ENCODE measurements at places on chromosomes 4 and X.

- DNase-seq: peak; percentile 39
These were observed 74.7 kb downstream of the REPS2 start for GRCh38 chrX:17020851-17021821.

GRCh38 chrX:42771506-42772335, 6.2 kb downstream of the PPP1R2C start:
- DNase-seq: no peak

GRCh38 chr4:136725286-136726081, 806.8 kb downstream of the PCDH18 start:
- no peak for DNase-seq

GRCh38 chrX:38754818-38755718, 46.2 kb upstream of the MID1IP1 start:
- DNase-seq: no peak

- DNase-seq: no peak
These were observed 44.3 kb downstream of the CHST7 start for GRCh38 chrX:46617906-46618305.

DNA sequence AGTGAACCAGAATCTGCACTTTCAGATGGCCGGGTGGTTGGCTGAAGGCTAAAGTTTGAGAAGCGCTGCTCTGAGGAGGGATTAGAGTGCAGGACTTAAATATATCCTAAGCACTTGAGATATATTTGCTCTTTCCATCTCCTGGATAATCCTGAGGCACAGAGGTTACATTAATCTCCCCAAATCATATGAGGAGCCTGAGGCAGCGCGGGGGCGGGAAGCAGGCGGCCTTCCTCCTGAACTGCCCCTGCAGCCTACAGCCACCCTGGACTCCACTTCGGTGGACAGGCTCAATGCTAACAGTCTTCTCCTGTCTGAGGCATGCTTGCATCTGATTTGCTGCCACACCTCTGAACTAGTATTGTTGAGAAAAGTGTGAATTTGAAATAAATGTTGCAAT, 72.5 kb downstream of the AFAP1 start:
- no peak for DNase-seq

- DNase-seq: no peak
These were observed 179.8 kb downstream of the SPCS3 start for GRCh38 chr4:176499518-176499917.

DNA sequence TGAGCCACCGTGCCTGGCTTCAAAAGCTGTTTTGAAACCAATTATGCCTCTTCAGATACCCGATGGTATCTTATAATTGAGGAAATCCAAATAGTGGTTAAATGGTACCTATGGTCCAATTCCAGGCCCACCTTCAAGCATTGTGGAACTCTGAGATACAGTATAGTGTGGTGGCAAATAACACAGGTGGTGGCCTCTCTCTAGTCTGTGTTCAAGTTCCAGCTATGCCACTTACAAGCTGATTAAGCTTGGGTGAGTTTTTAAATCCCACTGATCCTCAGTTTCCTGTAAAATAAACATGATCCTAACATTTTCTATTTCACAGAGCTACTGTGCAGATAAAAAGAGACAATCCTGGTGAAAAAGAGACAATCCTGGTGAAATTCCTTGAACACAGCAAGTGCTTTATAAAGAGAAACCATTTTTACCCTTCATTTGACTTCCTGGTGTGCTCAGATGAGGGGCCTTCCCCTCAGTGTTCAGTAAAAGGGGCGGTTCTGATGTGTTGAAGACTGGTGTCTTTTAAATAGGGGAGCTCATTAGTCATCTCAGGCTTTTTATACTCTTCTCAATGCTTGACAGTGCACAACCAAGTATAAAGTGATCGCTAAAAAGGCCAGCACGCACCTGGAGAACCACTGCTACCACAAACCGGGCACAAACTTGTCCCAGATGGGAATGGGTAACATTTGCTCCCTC, 30.8 kb upstream of the CD40LG start:
- no peak for DNase-seq

- no peak for DNase-seq
These were observed 155.6 kb downstream of the ARX start for GRCh38 chrX:24860140-24860539.

DNA sequence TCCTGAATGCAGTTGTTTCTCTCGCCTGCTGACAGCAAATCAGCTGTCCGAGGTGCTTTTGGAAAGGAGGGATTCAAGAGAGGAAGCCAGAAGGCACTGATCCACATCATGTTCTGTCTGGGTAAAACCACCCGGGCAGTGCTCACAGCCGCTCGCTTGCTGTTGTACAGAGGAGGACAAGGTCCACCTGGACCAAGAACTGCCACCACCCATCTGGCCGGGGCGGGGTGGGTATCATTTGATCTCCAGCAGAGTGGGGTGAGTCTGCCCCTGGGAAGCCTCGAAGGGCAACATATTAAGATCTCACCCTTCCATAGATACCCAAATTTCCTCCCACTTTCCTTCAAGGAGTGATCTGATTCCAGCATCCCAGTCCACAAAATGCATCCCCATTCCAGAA, 113.1 kb downstream of the DCTD start:
- no peak for DNase-seq

DNA sequence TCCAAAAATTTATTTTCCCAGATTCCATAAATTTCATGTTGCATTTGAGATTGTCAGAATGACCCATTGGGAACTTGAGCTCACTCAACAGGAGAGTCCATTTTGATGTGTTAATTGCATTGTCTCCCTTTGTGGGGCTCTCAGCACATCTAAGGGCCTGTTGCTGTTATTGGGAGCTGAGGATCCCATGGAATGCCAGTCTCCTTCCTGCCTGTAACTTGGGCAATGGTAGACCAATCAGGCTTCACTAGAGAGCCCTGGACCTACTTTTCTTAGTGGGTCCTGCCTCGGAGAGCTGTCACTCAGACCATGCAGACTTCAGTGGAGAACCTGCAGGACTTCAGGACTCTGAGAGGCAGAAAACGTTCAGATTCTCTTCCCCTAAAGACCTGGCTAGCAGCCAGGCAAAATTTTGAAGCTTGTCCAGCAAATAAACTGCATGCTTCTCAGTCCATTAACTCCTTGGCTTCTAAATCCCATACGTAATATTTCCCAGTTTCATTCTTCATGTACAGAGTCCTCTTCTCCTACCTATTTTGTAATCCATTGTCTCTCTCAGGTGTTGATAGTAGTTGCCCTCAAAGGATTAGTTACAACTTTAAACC, 25.1 kb downstream of the OCRL start:
- no peak for DNase-seq

DNA sequence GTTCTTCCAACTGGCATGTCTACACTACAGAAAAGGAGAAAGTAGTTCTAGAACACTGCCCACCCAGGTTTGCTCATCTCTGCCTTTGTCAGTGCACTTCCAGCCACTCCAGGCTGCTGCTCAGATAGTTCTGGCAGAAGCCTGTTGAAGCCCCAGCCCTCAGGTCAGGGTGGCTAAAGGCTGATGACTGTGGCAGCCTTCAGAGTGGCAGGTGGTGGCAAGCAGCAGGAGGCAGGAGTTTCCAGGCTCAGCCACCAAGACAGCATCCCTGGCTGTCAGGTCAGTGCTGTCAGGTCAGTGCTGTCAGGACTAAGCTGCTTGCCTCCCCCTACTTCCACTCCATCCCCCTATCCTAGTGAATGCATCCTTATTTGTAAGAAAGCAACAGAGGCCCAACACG, 100.4 kb downstream of the MAMLD1 start:
- DNase-seq: no peak

- no peak for DNase-seq
These were observed 173.4 kb downstream of the PAPSS1 start for GRCh38 chr4:107546638-107547037.

- no peak for DNase-seq
These were observed 85.1 kb upstream of the PSAPL1 start for GRCh38 chr4:7519638-7520376.

DNA sequence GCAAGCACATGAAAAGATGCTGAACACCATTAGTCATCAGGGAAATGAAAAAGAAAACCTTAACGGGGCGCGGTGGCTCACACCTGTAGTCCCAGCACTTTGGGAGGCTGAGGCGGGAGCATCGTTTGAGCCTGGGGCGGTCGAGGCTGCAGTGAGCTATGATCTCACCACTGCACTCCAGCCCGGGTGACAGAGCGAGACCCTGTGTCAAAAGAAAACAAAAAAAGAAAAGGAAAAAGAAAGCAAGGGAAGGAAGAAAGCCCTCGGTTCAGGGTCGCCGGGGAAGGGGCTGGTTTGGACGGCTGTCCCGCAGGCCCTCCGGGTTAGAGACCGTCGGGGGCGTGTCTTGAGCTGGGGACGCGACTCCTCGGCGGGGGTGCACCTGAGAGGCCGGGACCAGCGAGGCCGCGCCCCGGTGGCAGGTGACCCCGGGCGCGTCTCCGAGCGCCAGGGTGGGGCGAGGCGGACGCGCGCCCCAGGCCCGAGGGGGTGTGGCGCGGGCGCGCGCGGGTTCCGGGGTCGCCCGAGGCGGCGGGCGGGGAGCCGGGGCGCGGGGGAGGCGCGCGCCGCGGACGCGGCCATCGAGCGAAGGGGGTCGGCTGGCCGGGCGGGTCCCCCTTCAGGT, 478 bp upstream of the PLXNA3 start:
- no peak for DNase-seq

GRCh38 chrX:31272472-31272775, 200.6 kb upstream of the FTHL17 start:
- no peak for DNase-seq

DNA sequence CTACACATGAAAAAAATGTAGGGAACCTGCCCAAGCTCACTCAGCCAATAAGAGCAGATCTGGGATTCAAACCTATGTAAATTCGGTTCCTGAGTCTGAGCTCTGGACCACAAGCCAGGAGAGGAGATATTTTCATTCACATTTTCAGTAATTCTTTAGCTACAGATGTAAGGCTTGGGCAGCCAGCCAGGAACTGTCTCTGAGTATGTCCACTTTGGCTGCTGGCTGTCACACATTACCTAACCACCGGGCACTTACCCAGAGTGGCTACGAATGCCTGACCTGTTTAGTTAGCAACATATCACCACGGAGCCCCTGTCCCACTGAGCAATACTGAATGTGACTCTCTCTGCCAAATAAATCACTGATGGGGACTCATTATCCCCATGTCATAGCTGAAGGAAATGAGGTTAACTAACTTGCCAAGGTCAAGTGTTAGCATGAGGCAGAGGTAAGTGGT, 15.3 kb downstream of the USP46 start:
- DNase-seq: peak; percentile 32

DNA sequence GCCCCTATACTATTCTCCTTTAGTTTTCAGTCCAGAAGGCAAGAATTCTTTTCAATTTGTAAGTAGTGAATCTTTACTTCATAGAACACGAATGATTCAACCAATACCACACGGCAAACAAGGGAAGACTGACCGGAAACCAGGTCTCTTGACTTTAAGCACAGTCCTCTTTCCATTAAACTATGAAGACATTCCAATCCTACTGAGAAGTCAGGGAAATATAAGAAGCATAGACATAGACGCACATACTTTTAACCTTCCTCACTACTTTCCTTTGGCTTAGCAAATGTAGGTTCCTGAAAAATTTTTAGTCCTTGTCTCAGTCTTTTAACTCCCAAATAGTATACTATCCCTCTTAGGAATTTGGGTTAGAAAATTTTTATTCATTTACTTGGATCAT, 9.1 kb downstream of the CHRDL1 start:
- no peak for DNase-seq

- no peak for DNase-seq
These were observed 966 bp downstream of the TBC1D25 start for GRCh38 chrX:48540480-48540879.

GRCh38 chr4:100547541-100548199, 29.8 kb upstream of the EMCN start:
- no peak for DNase-seq

DNA sequence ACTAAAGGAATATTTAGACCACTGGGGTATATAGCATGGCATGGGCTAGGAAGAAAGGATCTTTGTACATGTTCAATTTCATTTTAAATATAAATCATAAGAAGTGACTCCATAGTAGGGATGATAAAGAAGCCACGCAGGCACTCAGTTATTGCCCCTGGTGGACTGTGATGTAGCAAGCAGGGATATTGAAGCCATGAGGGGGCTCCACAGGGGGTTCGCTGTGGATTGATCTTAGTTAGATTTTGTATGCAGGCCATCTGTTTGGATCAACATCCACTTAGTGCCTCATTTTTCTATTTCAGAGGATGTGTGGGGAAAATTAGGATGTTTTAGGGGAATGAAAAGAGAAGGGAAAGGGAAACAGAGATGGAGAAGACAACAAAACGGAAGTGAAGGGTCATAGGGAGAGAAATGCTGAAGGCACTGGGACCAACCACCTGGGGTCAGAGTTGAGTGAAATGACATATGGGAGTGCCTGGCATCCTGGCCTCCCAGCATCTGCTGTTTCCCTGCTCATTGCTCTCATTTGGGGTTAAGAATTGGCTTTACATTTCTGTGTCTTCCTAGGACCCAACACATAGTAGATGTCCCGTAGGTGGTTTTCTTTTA, 11.2 kb upstream of the FREM3 start:
- DNase-seq: no peak

GRCh38 chrX:78024349-78025059, 55.1 kb upstream of the PGAM4 start:
- DNase-seq: no peak

- DNase-seq: no peak
These were observed 115.9 kb downstream of the NSUN7 start for GRCh38 chr4:40865696-40866095.

GRCh38 chrX:27241981-27242380, 221.2 kb downstream of the PPP4R3C start:
- no peak for DNase-seq

DNA sequence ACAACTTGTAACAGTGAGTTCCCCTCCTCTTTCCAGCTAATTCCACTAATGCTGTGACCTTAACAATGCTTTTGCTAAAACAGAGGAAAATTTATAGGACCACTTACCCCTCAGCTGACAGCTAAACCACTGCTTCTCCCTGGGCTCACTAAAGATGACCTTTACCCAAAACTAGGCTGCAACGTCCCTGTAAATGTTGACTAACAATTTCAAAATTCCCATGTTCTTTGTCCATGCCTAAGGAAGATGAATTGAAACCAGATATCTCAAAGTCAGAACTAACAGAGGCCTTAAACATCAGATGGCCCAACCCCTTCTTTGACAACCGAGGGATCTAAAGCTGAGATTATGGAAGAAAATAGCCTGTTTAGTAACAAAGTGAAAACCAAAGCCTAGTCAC, 32.5 kb downstream of the AFAP1 start:
- no peak for DNase-seq

GRCh38 chr4:71377561-71377960, 38.7 kb downstream of the SLC4A4 start:
- no peak for DNase-seq

DNA sequence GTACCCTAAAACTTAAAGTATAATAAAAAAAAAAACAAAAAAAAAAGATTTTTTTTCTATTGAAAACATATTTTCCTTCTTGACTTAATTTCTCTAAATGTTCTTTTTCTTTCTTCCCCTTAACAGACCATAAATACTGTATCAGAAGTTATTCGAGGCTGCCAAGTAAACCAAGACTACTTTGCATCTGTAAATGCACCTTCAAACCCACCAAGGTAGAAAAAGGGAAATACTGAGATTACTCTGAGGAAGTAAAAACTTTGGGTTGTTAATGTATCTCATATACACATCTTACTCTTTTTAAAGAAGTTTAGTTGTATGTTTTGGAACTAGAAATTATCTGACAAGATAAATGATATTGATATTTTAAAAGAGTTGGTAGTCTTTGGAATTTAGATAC, 65.6 kb downstream of the USO1 start:
- DNase-seq: no peak

- DNase-seq: no peak
These were observed 2371.5 kb upstream of the TENM3 start for GRCh38 chr4:179871726-179872125.
